A172 (cell line): ENCODE measurements at places on chromosomes 6 and 20. TPM values are rescaled to one million over a fixed set of nuclear protein-coding genes. Genes with fewer than 3 reads are reported as not detected.

- DNase-seq = peak; percentile 63
Observed at GRCh38 chr6:14037402-14038277, 79.9 kb upstream of the CD83 start.

GRCh38 chr6:131182991-131183425 lies 47.7 kb downstream of the AKAP7 start:
- no peak for DNase-seq

- DNase-seq = no peak
Observed at GRCh38 chr20:47198254-47198671, 158.2 kb downstream of the ZMYND8 start.

CRISP3 gene
- not detected in 2 replicates for total RNA-seq

DACT2 gene
- total RNA-seq = not detected in 2 replicates
